ENCODE measurements at places on chromosomes 7 and 10.
A peak's percentile ranks its signal among the peaks of the same experiment; 100 is the strongest.

DNA sequence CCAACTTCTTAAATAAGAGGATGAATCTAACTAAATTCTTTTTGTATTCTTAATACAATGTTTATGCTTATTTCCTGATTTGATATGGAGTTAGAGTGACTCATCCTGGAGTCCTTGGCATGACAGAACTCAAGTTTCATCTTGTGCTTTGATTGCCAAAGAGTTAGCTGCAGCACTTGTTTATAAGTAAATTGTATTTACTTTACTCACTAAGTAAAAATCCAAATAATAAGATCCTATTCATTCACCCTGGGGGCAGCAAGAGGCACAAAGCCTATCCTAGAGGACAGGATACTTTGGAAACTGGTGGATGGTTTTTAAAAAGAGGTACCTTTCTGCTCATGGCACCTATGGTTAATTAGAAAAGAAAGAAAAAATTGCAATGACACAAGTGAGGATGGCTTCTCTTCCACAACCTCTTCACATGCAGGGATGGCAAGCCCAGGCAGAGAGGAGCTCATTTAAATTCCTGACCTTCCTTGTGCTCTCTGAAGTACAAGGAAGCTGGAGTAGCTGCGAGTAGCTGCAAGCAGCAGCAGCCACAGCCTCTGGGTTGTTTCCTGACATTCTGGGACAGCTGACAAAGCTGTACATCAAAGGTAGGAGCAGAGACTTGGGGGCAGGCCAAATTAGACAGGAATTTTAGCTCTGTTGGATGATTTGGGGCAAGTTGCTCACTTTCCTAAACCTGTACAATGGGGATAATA is 28.5 kb upstream of the CROT start:
- H3K27me3 ChIP-seq, result no peaks in the 10 kb centered on the region
- no peak overlapping the region for H3K27ac ChIP-seq
- no peak overlapping the region for H3K4me3 ChIP-seq
- DNase-seq, result no peak
- no peaks in the 10 kb centered on the region for H3K4me1 ChIP-seq

DNA sequence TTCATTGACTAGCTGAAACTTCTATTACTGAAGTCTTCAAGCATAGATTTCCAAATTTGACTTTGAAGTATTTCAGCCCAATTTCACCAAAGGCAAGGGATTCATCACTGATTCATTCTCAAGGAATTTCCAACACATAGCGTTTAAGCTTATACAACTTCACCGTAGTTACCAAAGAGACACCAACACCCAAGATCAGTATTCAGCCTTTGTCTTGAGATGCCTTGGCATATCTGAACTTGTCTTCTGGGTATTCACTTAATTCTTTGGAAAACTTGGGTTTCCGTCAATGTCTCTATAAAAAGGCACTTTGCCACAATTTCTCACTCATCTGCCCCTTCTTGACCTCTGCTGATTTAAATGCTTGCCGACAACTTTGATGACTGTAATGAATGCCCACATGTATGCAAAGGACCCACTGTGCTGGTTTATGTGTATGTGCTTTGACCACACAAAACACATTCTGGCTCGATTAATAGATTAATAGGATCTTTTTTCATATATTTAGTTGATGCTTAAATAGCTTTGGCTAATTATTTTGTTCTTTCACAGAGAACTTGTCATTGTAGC is 49.6 kb downstream of the TES start:
- H3K4me1 ChIP-seq, result peaks cover 3% of the 10 kb centered on the region
- no peak overlapping the region for H3K4me3 ChIP-seq
- no peaks in the 10 kb centered on the region for H3K36me3 ChIP-seq
- peaks cover 11% of the 10 kb centered on the region for H3K27me3 ChIP-seq

- H3K27ac ChIP-seq, result no peak overlapping the region
- DNase-seq, result no peak
- no peaks in the 10 kb centered on the region for H3K27me3 ChIP-seq
- no peak overlapping the region for H3K4me3 ChIP-seq
Observed at GRCh38 chr10:127907411-127908105, 655 bp downstream of the PTPRE start.

- H3K4me3 ChIP-seq, result no peak overlapping the region
- no peaks in the 10 kb centered on the region for H3K27me3 ChIP-seq
- no peak overlapping the region for H3K27ac ChIP-seq
- no peaks in the 10 kb centered on the region for H3K36me3 ChIP-seq
- DNase-seq, result no peak
Observed at GRCh38 chr7:90311175-90311574, 9.9 kb downstream of the FAM237B start.

GRCh38 chr10:78433076-78433595 is 399.5 kb downstream of the RPS24 start:
- no peak overlapping the region for H3K4me3 ChIP-seq
- no peaks in the 10 kb centered on the region for H3K4me1 ChIP-seq
- DNase-seq, result no peak

- no peak overlapping the region for H3K4me3 ChIP-seq
- H3K27ac ChIP-seq, result no peak overlapping the region
- no peaks in the 10 kb centered on the region for H3K36me3 ChIP-seq
- DNase-seq, result no peak
Observed at GRCh38 chr7:152568972-152569371, 107.0 kb downstream of the XRCC2 start.

DNA sequence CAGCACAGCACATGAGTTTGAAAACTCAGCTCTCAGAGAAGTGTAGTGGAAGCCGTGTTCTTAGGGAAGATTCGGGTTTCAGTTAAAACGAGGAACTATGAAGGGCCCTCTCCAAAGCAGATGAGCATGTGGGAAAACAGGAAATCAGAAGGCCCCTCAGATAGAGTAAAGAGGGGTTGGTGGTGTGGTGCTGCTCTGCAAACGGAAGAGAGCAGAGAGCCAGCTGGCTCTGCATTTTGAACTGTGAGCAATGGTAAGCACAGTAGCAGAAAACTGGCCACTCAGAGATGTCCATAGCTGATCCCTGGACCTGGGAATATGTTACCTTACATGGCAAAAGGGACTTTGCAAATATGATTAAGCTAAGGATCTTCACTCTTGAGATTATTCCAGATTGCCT is 27.9 kb upstream of the CUL1 start:
- peaks cover 33% of the 10 kb centered on the region for H3K4me1 ChIP-seq
- no peak overlapping the region for H3K4me3 ChIP-seq
- no peaks in the 10 kb centered on the region for H3K36me3 ChIP-seq
- peak overlapping the region; percentile 85 for H3K27ac ChIP-seq
- H3K27me3 ChIP-seq, result no peaks in the 10 kb centered on the region

- no peaks in the 10 kb centered on the region for H3K4me1 ChIP-seq
- DNase-seq, result no peak
- no peak overlapping the region for H3K27ac ChIP-seq
- H3K36me3 ChIP-seq, result no peaks in the 10 kb centered on the region
Observed at GRCh38 chr7:6227294-6227846, 45.1 kb downstream of the CYTH3 start.

GRCh38 chr10:95350219-95350829 is 59.5 kb upstream of the PDLIM1 start:
- no peak overlapping the region for H3K27ac ChIP-seq
- no peak for DNase-seq
- H3K4me3 ChIP-seq, result no peak overlapping the region
- peaks cover 7% of the 10 kb centered on the region for H3K27me3 ChIP-seq
- no peaks in the 10 kb centered on the region for H3K4me1 ChIP-seq

- H3K4me3 ChIP-seq, result no peak overlapping the region
- H3K36me3 ChIP-seq, result no peaks in the 10 kb centered on the region
- H3K27ac ChIP-seq, result peak overlapping the region; percentile 63
- DNase-seq, result no peak
Observed at GRCh38 chr10:72310636-72311035, 36.9 kb downstream of the DDIT4 start.

DNA sequence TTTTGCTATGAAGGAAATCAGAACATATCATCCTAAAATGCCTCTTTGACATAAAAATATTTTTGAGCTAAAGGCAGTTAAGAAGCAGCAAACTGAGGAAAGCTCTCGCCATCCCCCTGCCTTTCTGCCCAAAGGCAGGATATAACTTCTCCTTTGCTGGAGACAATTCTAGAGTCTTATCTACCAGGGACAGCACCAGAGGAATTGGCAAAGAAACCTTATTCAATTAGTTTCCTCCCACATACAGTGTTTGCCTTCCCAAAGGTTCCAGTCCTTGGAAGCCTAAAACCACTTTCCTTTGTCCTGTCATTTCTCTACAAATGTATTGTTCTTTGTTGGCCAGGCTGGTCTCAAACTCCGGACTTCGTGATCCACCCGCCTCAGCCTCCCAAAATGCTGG is 33.7 kb downstream of the MASTL start:
- H3K27ac ChIP-seq, result no peak overlapping the region
- H3K36me3 ChIP-seq, result peaks cover 30% of the 10 kb centered on the region
- H3K27me3 ChIP-seq, result no peaks in the 10 kb centered on the region
- H3K4me1 ChIP-seq, result no peaks in the 10 kb centered on the region
- no peak overlapping the region for H3K4me3 ChIP-seq

- no peaks in the 10 kb centered on the region for H3K4me1 ChIP-seq
- H3K36me3 ChIP-seq, result no peaks in the 10 kb centered on the region
- DNase-seq, result no peak
- H3K27me3 ChIP-seq, result no peaks in the 10 kb centered on the region
- no peak overlapping the region for H3K27ac ChIP-seq
Observed at GRCh38 chr10:18777258-18777657, 118.0 kb downstream of the ARL5B start.

DNA sequence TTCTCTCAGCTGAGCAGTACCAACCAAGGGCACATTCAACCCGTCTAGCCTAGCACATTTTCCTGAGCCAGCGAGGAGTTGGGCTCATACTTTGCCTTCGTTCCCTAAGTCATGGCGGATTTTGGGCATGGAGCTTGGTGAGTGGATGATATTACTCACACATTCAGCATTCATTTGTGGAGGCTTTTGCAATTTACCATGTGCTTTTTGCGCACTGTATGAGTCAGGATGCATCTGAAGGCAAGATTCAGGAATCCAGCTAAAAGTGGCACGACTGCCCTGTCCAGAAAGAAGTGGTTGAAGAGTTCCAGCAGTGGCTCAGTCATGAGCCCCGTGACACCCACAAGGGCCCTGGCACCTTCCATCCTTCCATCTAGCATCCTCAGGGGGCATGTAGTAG is 24.2 kb upstream of the MGMT start:
- no peak overlapping the region for H3K27ac ChIP-seq
- no peaks in the 10 kb centered on the region for H3K4me1 ChIP-seq
- no peaks in the 10 kb centered on the region for H3K27me3 ChIP-seq

DNA sequence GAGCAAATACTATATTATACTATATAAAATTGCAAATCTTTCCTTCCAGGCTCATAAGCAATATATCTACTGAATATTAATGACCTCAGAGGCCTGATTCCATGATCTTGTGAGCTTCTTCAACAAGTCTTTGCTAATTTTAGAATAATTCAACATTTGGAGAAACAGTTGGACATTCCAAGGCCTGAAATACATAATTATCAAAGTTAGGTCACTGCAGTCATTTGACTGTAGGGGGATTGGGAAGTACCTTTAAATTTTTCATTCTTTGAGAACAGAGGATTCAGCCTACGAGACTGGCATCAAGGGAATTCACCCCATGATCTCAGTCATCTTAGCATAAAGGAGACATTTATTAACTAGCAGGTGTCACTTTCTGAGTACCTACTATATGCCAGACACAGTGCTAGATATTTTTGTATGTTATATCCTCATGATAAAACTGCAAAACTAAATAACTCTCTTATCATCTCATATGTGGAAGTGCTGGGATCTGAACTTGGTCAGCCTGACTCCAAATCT is 85.4 kb downstream of the DOCK4 start:
- no peaks in the 10 kb centered on the region for H3K27me3 ChIP-seq
- no peaks in the 10 kb centered on the region for H3K36me3 ChIP-seq
- no peak overlapping the region for H3K4me3 ChIP-seq
- DNase-seq, result no peak

DNA sequence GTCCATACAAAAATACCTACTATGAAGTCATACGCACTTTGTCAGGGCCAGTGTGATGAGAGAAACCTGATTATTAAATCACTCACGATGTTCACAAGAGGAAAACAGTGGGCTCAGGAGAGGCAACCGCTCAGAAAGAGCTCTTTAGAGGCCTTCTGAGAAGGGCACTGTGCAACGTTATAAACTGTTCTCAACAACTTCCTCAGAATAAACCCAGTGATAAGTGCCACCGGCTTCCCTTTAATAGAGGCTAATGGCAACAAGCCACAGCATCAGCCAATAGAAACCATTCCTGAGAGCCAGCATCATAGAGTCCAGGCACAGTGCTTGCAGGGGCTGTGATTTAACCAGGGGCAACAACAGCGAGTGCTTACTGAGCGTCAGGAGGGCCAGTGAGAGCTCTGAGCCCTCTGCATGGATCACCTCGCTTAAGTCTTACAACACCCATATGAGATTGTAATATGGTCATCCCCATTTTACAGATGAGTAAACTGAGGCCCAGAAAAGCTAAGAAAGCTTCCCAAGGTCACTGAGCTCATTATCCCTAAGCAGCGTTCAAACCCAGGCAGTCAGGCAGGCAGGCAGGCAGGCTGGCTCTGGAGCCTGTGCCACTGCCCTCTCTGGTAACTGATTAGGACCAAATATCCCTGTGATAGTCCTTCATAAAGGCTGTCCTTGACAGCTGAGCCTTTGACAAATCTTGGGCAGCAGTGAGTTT is 30.9 kb upstream of the ATXN7L1 start:
- no peak overlapping the region for H3K4me3 ChIP-seq
- no peaks in the 10 kb centered on the region for H3K36me3 ChIP-seq
- DNase-seq, result no peak
- no peak overlapping the region for H3K27ac ChIP-seq
- H3K27me3 ChIP-seq, result peaks cover 14% of the 10 kb centered on the region

GRCh38 chr7:138563808-138564207 is 103.7 kb downstream of the TRIM24 start:
- peaks cover 98% of the 10 kb centered on the region for H3K36me3 ChIP-seq
- no peak overlapping the region for H3K4me3 ChIP-seq
- no peak overlapping the region for H3K27ac ChIP-seq
- no peak for DNase-seq

- no peaks in the 10 kb centered on the region for H3K36me3 ChIP-seq
- no peak for DNase-seq
- H3K4me3 ChIP-seq, result no peak overlapping the region
- H3K27me3 ChIP-seq, result no peaks in the 10 kb centered on the region
- H3K27ac ChIP-seq, result no peak overlapping the region
- no peaks in the 10 kb centered on the region for H3K4me1 ChIP-seq
Observed at GRCh38 chr7:55261386-55261770, 103.8 kb upstream of the LANCL2 start.

GRCh38 chr10:111984057-111984456 is 199.5 kb downstream of the GPAM start:
- peaks cover 2% of the 10 kb centered on the region for H3K27me3 ChIP-seq
- H3K36me3 ChIP-seq, result no peaks in the 10 kb centered on the region
- no peaks in the 10 kb centered on the region for H3K4me1 ChIP-seq
- DNase-seq, result no peak
- no peak overlapping the region for H3K4me3 ChIP-seq

GRCh38 chr10:71266147-71266917 is 52.7 kb upstream of the SLC29A3 start:
- H3K27me3 ChIP-seq, result no peaks in the 10 kb centered on the region
- H3K4me1 ChIP-seq, result no peaks in the 10 kb centered on the region
- no peak overlapping the region for H3K4me3 ChIP-seq
- H3K36me3 ChIP-seq, result no peaks in the 10 kb centered on the region

Measured in DND-41 (cell line).